ENCODE measurements at places on chromosomes 6 and 20.

DNA sequence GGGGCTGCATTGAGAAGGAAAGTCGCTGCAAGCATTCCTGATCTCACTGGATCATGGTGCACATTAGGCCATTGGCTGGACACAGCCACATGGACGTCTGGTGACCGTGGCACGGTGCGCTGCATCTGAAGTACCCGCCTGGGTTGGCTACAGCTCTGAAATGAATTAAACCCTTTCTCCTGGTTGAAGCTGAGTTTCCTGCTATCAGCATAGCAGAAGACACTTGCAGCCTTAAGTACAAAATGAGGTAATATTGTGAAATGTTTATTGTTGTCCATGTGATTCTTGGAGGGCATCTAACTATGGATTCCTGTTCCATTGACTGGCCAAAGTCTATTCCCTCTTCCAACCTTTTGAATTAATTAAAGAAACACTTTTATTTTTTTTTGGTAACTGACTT, 89.8 kb upstream of the ADTRP start:
- DNase-seq: no peak

DNA sequence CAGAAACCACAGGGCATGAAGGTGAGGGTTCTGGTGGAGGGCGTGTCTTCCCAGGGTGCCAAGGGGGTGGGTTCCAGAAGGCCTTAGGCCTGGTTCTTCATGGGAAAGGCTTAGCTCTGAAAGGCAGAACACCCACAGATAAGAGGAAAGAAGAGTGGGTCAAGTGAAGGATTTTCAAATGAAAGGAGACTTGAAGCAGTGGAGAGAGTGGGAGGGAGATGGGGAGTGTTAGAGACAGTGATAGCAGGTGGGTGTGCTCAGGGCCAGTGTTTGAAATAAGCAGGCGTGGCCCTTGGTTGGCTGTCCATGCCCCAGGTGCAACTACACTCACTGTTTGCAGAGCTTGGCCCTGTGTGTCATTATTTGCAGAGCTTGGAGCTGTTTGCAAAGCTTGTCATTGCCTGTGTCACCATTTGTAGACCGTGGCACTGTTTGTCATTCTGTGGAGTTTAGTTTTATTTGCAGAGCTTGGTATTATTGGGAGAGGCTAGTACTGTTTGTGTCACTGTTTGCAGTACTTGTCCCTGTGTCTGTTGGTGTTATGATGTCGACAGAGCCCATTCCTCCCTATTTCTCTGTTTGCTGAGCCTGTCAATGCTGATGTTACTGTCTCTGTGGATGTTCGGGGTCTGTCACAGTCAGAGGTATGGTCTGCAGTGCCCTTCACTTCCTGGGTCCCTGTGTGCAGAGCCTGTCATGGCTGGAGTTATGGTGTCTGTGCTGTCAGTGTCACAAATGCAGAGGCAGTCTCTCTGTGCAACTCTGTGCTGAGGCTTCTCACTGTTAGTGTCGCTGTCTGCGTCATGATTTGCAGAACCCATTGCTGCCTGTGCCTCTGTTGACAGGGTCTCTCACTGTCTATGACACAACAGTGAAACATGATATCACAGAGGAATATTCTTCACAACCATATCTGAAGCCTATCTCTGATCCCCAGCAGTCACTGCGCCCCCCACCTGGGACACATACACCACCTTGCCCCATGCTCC, 127.7 kb upstream of the LRFN2 start:
- no peak for DNase-seq

DNA sequence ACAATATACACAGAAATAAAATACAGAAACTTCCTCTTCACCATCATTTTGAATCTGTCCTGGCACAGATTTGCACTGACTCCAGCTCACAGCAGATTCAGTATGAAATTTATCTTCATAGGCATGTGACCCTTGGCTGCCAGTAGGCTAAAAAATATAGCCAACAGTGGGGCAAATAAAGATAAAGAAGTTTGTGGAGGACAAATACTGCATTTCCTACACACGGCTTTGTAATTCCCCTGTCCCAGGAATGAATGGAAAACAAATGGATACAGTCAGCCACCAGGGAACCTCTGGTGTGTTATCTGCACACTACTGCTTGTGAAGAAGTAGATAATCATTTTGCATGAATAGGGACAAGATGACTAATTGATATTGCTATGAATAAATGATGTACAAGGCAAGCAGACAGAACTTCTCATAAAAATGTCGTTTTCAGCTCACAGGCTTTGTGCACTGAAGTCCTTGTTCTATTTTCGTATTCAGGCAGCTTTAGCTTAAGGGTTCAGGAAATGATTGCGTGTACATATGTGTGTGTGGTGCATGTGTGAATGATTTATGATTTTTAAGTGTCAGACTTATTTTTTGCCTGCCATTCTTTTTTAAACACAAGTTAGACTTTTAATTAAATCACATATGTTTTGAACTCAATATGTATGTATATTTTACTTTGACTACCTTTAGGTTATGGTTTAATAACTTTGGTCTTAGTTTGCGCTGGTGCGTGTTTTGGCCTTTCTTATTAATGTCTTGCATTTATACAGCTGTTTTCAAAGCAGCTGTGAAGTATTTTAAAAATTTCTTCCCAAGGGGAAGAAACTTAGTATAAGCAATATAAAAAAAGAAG, 543.8 kb upstream of the JAG1 start:
- DNase-seq: no peak

GRCh38 chr6:443621-444159, 52.1 kb downstream of the IRF4 start:
- no peak for DNase-seq

DNA sequence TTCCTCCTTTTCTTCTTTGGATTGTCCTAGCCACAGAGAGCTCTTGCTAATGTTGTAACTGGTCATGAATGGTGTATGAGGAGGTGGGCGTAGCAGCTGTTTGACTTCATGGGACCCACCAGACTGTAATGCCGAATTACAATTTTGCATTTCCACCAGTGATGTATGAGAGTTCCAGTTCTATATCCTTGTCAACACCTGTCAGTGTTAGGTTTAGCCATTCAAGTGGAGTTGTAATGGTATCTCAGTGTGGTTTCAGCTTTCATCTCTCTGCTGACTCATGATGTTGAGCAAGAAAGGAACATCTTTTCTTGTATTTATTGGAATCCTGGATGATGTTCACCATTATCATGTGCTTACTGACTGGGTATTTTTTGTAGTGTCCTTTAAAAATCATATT, 5.1 kb downstream of the IGF2R start:
- DNase-seq: no peak

- no peak for DNase-seq
Observed at GRCh38 chr6:39896701-39897100, 37.6 kb downstream of the MOCS1 start.

DNA sequence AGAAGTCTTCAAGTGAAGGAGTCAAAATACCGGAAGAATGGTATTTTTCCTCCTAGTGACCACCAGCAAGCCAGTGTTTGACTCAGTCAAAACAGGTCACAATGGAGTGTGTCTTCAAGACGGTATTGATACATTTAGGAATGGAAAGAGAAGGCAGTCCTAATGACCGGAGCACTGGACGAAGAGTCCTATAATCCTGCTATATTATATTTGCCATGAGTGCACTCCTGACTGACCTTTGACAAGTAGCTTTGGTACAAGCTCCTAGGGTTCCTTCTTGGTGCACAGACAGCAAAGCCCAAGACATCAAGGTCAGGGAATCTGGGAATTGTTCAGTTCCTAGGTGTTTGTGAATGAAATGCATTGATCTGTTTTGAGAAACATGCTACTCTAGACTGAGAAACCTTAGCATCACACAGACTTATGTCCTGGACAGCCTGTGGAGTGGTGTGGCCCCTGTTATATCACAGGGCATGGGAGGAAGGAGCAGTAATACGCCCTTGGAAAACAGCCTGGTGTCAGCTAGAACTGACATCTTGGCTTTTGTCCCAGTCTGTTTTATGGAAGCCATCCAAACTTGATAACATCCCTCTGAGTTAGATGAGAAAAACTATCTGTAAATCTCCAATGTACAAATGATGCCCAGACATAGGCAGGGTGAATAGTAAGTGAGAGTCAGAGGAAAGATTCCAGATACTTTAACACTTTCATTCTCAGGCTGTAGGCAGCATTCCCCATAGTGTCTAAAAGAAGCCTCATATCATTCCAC, 18.5 kb downstream of the NOX3 start:
- no peak for DNase-seq

DNA sequence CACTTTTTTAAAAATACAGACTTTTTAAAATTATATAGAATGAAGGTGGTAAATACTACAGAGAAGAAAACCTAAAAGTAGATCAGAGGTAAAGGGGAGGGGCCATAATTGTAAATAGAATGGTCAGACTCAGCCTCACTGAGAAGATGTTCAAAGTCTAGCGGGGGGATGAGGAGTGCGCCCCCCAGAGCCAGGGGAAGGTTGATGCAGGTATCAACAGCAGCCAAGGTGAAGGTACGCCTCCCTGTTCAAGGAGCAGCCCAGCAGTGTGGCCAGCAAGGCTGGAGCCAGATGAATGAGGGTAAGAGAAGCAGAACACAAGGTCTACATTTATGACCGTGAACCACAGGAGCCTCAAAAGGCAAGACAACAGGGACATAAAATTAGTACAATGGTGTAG, 204.1 kb downstream of the PTPRT start:
- no peak for DNase-seq

DNA sequence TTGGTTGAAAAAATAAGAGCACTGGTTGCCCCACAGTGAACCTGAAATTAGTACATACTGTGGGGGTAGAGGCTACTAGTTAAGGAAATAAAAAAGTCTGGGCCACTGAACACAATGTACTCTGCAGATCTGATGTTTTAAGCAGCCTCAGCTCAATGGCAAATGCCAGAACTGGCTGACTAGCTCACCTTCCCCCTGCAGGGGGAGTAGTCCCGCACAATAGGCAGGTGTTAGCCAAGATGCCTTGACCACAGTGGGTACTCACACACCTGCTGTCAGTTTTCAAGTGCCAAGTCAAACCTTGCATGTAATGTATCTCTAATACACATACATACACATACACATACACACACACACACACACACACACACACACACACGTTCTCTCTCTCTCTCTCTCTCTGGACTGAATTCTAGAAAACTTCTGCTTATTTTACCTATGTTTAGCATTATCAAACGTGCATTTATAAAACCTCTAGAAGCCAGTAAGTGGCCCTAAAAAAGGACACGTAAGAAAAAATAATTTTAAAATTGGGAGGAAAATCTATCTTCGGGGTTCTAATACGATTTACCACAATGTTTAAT, 36.1 kb downstream of the GMDS start:
- DNase-seq: peak; percentile 20

DNA sequence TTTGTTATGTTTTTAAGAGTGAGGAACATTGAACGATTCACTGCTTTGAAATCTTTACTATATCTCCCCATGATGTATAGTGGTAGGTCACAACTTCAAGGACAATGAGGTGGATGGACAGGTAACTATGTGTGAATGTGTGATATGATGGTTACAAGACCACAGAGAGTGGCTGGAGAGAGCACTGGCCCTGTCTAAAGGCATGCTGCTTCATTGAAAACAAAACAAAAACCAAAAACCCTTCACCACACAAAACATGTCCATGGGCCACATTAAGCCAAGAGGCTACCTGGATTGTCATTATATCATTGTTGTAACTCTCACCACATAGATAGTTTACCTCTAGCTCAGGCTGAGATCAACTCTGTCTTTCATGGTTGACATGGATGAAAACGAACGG, 180.6 kb upstream of the TENT5A start:
- DNase-seq: no peak

GRCh38 chr6:155275808-155276480, 12.1 kb downstream of the CLDN20 start:
- no peak for DNase-seq

GRCh38 chr6:91719414-91719813, 1132.5 kb upstream of the MAP3K7 start:
- DNase-seq: no peak

- DNase-seq: no peak
Observed at GRCh38 chr6:89542081-89542857, 96.3 kb downstream of the LYRM2 start.

- no peak for DNase-seq
Observed at GRCh38 chr6:153150752-153151440, 19.8 kb upstream of the RGS17 start.

- peak; percentile 4 for DNase-seq
Observed at GRCh38 chr6:21438237-21438985, 155.1 kb upstream of the SOX4 start.

DNA sequence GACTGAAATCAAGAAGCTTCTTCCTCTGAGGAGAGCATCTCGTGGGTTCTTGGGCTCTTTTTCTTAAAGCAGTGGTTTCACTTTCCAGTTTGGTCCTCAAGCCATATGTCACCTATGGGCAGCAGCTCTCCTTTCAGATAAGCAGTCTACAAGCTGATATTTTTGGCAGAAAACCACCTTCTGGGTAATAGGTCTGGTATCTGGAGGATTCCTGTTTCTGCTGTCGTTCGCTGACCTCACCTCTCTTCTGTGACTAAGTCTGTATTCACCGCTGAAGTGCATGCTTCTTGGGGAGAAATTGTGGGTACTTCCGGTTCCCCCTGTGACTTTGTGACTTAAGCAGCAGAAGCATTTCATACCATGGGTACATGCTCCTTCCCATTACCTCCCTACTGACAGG, 193.6 kb downstream of the EDN1 start:
- no peak for DNase-seq

- DNase-seq: no peak
Observed at GRCh38 chr20:29742699-29743100, 1514.8 kb upstream of the DEFB115 start.

GRCh38 chr20:31494131-31494530, 19.0 kb downstream of the REM1 start:
- DNase-seq: no peak

DNA sequence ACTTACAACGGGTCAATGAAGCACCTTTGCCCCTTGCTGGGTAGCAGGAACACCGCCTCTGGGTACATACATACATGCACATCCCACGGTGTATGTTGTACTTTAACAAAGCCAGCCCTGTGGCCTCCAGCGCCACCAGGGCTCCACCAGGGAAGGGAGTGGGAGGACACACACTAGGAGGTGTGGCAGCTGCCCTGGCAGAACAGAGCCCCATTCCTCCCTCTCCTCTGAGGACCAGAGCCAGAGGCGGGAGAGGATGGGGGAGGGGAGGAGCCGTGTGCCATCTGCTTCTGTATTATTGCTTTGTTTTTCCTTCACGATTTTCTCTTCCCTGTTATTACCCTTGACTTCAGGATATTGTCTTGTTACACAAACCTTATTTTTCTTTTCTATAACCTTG, 105.8 kb upstream of the TRAF3IP2 start:
- DNase-seq: no peak

- DNase-seq: no peak
Observed at GRCh38 chr20:51570739-51571459, 28.4 kb upstream of the NFATC2 start.

GRCh38 chr20:62126141-62126540, 3.9 kb downstream of the LSM14B start:
- no peak for DNase-seq

- DNase-seq: peak; percentile 21
Observed at GRCh38 chr6:15911753-15912504, 217.0 kb upstream of the MYLIP start.
